Activated naive CD8-positive, alpha-beta T cell treated with anti-CD3 and anti-CD28 coated beads, Interleukin-2, amount 50 U/mL, for 16 hours (primary cell): ENCODE measurements at places on chromosomes 16 and 17.

DNA sequence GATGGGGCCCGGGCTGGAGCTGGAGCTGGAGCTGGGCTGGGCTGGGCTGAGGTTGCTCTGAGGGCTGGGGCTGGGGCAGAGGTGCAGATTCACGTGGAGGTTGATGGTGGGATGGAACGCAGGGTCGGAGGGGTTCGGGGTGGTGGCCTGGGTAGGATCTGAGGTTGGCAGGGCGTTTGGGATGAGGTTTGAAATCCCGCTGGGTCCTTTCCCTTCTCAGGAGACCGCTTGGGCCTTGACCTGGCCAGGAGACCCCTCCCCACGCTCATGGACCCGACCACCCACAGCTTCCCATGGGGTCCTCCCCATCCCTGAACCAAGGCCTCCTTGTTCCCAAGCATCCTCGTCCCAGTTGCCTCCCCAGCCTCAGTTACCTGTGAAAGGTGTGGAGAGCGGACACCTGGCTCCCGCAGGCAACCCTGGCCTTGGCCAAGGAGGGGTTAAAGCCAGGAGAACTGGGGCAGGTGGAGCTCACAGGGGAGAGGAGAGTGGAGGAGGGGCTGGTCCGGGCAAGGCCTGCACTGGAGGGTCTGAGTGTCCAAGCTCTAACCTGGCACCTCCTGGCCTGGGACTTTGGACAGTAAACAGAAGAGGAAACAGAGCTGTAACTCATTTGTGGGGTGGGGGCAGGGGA lies at the start of gene ASGR2:
ASGR2 (minus strand) TSS at position 582 of the 634 bp plus-strand sequence. CDS start 582 bp downstream, outside the sequence.
- no peak for DNase-seq

GRCh38 chr17:55140809-55141208 lies 124.0 kb upstream of the HLF start:
- no peak for DNase-seq

GRCh38 chr17:73308017-73308823 lies 3.6 kb downstream of the CDC42EP4 start:
- DNase-seq = no peak

- no peak for DNase-seq
Observed at GRCh38 chr16:79573884-79574283, 26.7 kb downstream of the MAF start.

GRCh38 chr17:41329279-41329948 lies 13.9 kb upstream of the KRTAP17-1 start:
- no peak for DNase-seq

DNA sequence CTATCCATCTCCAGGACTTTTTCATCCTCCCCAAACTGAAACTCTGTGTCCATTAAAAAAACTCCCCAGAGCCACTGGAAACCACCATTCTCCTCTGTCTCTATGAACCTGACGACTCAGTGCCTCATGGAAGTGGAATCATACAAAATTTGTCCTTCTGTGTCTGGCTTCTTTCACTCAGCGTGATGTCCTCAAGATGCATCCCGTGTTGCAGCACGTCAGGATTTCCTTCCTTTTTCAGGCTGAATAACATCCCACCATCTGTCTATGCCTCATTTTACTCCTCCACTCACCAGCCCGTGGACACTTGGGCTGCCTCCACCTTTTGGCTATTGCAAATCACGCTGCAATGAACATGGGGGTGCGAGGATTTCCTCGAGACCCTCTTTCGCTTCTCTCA lies 12.6 kb upstream of the ALDH3A1 start:
- DNase-seq = no peak

DNA sequence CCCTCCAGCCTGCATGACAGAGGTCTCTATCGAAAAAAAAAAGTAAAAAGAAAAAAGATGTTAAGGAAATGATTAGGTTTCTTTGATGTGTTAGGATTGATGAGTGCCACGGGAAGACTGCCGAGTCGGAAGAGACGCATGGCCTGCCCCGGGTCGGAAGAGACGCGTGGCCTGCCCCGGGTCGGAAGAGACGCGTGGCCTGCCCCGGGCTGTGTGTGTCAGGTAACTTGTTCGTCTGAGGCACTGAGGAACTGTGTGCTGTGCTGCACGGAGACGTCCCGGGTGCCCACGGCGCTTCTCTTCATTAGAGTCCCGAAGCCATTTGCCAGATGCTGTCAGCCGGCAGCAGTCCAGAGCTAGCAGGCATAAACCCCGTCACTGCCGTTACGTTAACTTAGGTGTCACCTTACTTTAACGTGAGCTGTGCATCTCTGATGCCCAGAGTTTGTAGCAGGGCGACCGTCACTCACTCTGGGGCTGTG lies 40.5 kb upstream of the FASN start:
- no peak for DNase-seq

- DNase-seq = no peak
Observed at GRCh38 chr16:68781784-68782183, 44.7 kb downstream of the CDH1 start.

DNA sequence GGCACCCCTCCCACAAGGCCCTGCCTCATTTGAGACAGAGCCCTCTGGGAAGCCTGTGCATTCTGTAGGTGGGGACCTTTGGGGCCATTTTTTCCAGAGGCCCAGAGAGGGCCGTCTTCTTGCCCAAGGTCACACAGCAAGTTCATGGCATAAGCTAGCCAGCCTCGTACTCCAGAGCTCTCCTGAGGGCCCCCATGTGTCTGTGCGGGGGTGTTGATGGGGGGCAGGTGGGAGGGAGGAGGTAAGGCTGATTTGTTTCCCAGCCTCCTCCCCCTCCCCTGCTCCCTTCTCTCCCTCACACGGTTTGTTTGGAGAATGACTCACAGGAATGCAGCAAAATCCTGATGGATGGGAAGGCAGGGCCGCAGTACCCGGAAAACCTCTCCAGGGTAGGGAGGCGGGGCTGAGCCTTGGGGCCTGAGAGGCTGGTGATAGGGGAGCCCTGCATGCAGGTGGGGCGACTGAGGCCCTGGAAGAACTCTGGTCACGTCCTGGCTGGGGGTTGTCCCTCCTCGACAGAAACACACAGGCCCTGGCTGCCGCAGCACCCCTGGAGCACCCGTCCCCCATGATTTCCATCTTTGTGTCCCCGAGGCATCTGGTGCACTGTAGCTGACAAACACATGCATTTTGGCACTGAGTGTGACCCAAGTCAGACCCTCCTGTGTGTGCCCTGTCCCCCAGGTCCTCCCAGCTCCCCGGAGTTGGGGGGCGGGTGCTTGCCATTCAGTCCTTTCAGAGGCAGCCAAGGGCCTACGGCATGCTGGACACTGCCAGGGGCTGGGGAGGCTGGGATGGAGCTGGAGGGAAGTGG lies 29.7 kb downstream of the RAI1 start:
- no peak for DNase-seq

DNA sequence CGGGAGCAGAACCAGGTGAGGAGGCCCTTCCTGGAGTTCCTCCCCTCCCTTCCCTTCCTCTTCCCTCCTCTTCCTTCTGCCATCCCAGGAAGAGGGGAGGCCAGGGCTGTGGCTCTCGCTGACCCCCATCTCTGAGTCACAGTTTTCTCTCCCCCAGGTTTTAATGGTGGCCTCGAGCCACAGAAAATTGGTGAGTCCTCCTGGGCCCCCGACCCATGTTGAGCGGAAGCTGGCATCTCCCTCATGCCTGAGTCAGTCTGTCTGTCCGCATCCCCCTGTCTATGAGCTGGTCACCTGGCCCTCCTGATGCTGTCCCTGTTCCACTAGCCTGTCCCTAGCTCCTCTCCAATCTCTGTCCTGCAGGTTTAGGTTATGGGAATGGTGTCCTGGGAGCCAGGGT lies 12.8 kb upstream of the CLDN9 start:
- no peak for DNase-seq

DNA sequence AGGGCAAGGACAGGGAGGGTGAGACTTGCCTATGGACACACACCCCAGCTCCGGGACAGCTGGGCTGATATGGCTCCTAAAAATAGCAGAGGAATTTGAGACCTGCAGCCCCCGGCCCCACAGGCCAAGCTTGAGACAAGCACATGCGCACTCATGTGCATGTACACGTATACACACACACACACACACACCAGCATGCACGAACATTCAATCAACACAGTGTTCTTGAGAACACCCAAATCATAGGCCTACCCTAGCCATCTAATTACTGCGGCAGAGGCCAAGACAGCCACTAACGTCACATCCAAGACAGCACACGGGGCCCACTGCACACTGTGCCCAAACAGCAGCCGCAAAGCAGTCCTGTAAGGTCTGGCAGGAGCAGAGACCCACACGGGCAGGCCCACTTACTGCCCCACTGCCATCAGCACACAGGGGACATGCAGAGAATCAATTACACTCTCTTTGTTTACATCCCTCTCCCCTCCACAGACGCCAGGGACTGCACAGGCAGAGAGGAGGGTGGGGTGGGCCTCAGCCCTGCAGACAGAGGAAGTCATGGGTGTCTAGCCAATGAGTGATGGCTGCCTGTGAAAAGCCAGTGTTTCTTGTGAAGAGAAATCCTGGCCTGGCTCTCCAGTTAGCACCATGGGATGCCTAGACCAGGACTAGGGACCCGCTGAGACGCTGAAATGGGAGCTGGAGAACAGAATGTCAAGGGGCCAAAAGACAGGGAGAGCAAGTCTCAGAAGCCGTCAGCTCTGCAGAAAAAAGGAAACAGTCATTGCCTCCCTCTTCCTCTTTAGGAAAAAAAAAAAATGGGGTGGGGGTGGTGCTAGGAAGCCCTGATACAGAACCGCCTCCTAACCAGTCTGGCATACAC lies 39.3 kb downstream of the MYO18A start:
- DNase-seq = no peak

DNA sequence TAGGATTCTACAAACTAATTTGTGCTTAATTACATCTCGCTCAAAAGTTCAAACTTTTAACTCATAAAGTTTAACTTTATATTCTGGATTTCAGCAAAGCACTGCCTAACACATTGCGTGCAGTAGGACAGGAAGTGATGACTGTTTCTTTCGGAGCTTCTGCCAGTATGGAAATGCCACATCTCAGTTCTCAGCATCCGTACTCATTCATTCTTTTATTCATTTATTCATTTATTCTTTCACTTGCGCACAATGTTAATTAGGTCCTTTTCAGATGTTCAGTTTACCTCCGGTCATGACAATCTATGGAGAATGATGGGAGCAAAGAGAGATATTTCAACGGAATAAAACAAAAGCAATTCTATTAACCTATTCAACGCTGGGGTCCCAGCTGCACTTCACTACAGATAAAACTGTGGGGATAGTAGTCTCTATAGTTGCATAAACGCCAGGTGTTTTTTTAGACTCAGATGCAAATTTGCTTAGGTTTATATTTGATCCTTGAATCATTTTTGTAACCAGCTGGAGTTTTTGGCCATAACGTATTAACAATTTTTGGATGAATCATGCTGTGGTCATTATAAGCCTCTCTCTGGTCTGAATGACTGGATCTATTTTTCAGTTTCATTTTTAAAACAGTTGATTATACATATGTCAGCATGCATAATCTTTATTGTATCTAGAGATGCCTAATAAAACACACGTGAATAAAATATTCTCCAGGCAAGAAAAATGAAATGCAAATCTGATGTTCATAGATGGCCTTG lies 143.9 kb downstream of the KCNJ2 start:
- DNase-seq = no peak

- no peak for DNase-seq
Observed at GRCh38 chr17:48882272-48882671, 10.3 kb upstream of the ATP5MC1 start.

DNA sequence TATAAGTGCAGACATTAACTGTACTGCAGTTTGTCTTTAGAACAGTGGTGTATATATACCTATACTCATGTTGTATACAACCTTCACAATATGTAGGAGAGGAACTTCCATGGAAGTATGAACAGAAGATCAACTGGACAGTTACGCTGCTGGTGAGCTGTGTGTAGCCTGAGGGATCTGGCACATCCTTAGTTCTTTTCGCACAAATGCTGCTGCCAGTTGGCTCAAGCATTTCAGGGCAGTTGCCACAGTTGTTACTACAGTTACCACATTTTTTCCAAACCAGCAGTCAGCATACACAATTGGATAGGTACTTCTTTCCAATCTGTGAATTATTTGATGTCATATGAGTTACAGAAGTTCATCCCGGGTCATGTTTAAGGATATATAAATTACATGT lies 539.6 kb upstream of the HSBP1 start:
- no peak for DNase-seq

GRCh38 chr16:31535737-31536136 lies 8.0 kb downstream of the AHSP start:
- DNase-seq = no peak

DNA sequence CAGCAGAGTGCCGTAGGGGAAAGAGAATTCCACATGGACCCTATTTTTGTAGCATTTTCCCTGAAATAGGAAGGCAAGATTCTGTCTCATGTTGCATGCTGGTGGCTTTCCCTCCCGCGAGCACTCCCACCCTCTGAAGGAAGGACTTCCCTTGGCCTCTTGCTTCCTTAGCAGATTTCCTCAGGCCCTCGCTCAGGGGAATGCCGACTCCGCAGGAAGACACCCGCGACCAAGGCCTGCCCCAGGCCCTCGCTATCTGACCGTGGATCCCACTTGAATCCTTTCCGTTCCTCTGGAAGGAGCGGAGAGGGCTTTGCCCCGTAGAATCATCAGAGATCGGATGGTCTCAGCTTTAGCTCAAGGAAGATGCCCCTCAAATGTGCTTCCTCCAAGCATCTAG lies 179.4 kb upstream of the FOXF1 start:
- DNase-seq = no peak

DNA sequence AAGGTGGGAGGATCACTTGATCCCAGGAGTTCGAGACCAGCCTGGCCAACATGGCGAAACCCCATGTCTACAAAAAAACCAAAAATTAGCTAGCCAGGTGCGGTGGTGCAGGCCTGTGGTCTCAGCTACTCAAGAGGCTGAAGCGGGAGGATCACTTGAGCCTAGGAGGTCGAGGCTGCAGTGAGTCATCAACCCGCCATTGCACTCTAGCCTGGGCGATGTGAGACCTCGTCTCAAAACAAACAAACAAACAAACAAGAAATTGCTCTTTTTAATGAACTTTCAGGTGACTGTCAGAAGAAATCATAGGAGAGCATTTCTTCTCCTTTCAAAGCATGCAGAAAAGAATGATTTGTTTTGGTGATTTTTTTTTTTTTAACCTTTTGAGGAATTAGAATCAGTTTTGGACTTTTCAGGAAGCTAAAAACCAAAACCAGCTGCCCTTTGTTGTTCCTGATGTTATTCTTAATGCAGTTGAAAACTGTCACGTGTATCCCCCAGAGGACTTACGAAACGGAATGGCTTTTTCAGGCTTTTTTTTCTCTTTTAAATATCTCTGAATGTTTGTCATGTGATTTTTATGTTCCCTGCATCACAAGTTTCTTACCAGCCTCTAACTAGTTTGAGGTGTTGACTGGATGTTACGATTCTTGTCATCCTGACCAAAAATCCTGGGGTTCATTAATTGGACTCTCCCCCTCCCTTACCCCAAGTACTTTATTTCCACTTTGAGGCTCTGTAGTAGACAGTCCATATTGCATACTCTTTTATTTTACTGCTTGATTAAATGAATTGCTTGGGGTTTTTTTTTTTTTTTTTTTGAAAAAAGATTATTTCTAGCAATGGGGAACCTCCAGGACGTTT lies 34.1 kb downstream of the SNX29 start:
- no peak for DNase-seq

- DNase-seq = no peak
Observed at GRCh38 chr17:27245230-27245696, 48.7 kb upstream of the WSB1 start.
